Mammary microvascular endothelial cell (primary cell): ENCODE measurements at places on chromosomes 4 and X. TPM values are rescaled to one million over a fixed set of nuclear protein-coding genes. Genes with fewer than 3 reads are reported as not detected.

FRG2 gene
- not detected in 2 replicates for total RNA-seq

MSMO1 gene
- 84.2 and 94.5 TPM in 2 replicates for total RNA-seq

IL2 gene
- not detected in 2 replicates for total RNA-seq

GPR143 gene
- total RNA-seq = 1.1 and 1.9 TPM in 2 replicates

AVPR2 gene
- 0.47 TPM in 1 of 2 replicates, not detected in the other for total RNA-seq

GAB3 gene
- 3.5 and 3.6 TPM in 2 replicates for total RNA-seq

GABRQ gene
- 0.05 and 0.13 TPM in 2 replicates for total RNA-seq

F11 gene
- total RNA-seq = not detected in 2 replicates
